ENCODE measurements at places on chromosomes 1 and 21. TPM values are rescaled to one million over a fixed set of nuclear protein-coding genes. Genes with fewer than 3 reads are reported as not detected.

DNA sequence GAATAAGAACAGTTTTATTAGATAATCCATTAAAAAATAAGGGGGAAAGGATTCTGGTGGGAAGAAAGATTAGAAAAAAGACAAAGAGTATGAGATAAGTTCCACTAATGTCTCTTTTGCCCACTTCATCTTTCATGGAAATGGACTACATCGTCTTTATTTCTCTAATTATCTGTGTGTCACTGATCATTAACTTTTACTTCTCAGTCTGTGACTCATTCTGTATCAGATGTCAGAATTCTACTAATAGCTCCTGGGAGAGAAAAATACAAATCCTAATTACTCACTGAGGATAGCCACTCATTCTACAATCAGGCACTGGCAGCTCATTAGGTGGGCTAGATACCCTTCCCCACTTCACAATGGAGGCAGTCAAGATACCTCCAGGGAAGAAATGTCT is 41.7 kb downstream of the ILDR2 start:
- H3K27ac ChIP-seq = no peak overlapping the region
- H3K27me3 ChIP-seq = peaks cover 14% of the 10 kb centered on the region
- H3K4me3 ChIP-seq = no peak overlapping the region
- peaks cover 5% of the 10 kb centered on the region for H3K36me3 ChIP-seq
- no peak for DNase-seq

DNA sequence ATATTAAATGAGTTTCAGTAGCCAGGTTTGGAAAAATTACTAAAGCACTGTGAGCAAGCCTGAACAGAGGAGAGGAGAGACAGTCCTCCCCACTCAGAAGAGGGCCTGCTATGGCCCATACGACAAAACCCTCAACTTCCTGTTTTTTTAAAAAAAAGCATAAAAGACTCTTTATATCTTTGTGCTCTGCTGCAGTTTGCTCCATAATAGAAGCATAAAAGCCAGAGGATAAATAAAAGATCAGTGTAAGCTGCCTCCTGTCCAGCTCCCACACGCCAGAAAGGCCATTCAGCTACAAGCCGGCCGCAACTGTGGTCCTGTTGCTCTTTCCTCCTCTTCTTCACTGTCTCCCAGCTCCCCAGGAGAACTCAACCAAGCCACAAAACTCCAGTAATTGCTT is 37.8 kb downstream of the NID1 start:
- H3K36me3 ChIP-seq = no peaks in the 10 kb centered on the region
- no peak overlapping the region for H3K4me3 ChIP-seq
- H3K27ac ChIP-seq = no peak overlapping the region
- DNase-seq = no peak

DNA sequence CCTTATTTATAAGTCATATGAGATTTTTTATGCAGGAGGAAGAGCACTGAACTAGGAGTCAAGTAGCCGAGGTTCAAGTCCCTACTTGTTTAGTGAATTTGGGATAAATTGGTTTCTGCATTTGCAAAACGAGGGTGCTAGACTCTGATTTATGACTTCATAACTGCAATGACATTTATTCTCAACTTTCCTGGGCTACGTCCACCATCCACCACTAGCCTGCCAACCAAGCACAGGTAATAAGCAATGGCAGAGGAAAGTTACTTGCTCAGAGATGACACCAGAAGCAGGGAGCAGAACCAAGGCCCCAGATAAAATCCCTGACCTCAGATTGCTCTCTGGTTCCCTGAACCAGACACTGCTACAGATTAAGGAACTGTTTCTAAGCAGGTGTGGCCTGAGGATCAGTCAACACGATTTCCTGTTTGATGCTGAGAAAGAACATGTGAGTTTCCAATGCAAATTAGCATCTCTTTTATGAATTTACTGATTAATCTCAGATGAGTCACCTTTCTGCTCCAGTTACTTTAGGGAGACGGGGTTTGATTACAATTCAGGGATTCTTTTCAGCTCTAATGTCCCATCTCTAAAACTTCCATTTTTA is 52.7 kb downstream of the PLPP3 start:
- H3K4me1 ChIP-seq = peaks cover 6% of the 10 kb centered on the region
- H3K27ac ChIP-seq = no peak overlapping the region
- DNase-seq = no peak
- no peak overlapping the region for H3K4me3 ChIP-seq

DNA sequence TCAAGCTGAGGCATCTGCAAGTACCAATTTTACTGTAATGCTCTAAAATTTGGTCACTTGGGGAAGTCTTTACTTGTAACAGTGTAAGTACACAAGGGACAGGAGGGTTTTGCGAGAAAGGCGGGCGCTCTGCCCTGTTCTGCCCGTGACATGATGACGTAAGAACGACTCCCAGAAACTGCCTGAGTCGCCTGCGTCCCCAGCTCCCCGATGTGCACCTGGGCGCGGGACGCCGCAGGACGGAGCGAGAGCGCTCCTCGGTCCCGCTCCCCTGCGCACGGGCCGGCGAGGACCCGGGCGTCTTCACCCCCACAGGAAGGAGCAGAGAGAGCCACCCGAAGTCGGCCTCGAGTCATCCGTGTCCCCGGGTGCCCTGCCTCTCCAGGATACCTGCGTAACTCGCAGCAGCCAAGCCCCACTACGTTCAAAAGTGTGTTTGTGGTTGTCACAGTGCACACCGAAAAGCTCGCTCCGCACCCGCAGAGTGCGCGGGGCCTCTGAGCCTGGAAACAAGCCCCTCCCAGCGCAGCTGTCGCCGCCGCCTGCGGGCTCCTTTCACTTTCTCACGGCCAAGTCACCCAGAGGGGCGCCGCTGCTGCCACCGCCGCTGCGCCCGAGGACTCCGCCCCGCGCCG is 3.3 kb upstream of the ZBTB18 start:
- H3K27me3 ChIP-seq = peaks cover 39% of the 10 kb centered on the region
- DNase-seq = no peak
- H3K36me3 ChIP-seq = peaks cover 3% of the 10 kb centered on the region
- H3K4me3 ChIP-seq = peak overlapping the region; percentile 92

GRCh38 chr1:229225331-229225782 is 45.6 kb upstream of the RAB4A start:
- H3K27me3 ChIP-seq = peaks cover 15% of the 10 kb centered on the region
- peaks cover 4% of the 10 kb centered on the region for H3K4me1 ChIP-seq
- no peaks in the 10 kb centered on the region for H3K36me3 ChIP-seq

Gene CCDC27
- not detected for total RNA-seq

Gene SH3D21
- 11.0 TPM for total RNA-seq

Gene NBPF10
- 2.0 TPM for total RNA-seq

Measured in activated CD8-positive, alpha-beta memory T cell treated with anti-CD3 and anti-CD28 coated beads, Interleukin-2, amount 10 ng/mL, durations not matched to agents 7 days and 5 days (primary cell).